ENCODE measurements at places on chromosomes 16 and 17. TPM values are rescaled to one million over a fixed set of nuclear protein-coding genes. Genes with fewer than 3 reads are reported as not detected.

DNA sequence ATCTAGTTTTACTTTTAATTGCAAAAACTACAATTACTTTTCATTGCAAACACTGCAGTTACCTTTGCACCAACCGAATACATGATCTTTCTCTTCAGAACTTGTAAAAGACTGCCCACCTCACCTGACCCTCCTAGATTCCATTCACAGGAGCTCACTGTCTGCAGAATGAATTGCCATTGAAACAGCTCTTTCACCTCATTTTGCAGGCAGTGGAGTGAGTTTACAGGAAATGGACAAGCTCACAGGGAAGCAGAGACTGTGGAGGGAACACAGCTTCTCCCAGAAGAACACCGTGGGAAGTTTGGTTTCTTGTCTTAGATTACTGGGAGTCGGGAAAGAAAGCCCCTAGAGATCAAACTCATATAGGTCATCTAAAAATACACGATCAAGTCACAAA lies 439.7 kb upstream of the RBFOX1 start:
- no peaks in the 10 kb centered on the region for H3K27me3 ChIP-seq
- no peaks in the 10 kb centered on the region for H3K4me1 ChIP-seq
- H3K36me3 ChIP-seq, result no peaks in the 10 kb centered on the region
- H3K4me3 ChIP-seq, result no peak overlapping the region

DNA sequence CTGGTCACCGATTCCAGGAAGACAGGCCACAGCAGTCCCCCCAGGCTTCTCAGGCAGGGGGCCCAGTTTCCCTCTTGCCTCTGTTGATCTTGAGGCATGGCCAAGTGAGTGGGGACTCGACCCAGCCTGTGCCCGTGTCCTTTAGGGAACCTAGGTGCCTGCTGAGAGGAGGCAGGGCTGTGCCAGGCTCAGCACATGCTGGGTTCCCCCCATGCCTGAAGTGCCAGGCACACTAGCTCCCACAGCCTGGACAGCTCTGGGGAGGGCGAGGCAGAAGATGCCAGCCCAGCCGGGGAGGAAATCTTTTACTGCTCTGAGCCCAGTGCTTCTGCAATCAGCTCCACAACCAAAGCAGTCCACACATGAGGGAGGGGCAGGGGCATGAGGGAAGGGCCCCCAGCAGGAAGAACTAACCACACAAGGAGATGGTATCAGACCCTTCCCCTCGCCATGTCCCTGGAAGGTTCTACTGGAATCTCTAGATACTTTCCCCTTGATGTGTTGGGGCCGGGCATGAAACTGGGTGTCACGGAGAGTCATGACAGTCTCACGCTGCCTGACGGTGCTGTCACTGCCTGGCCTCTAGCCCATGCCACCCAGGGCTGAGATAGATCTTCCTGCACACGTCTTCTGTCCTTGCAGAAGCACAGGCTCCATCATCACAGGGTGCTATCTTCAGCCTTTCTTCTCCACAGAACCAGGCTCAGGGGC lies 25.5 kb downstream of the MYO18A start:
- no peaks in the 10 kb centered on the region for H3K36me3 ChIP-seq
- no peak for DNase-seq
- H3K4me3 ChIP-seq, result peak overlapping the region; percentile 12
- H3K27ac ChIP-seq, result peak overlapping the region; percentile 90
- H3K27me3 ChIP-seq, result no peaks in the 10 kb centered on the region
- peaks cover 57% of the 10 kb centered on the region for H3K4me1 ChIP-seq

GRCh38 chr17:10337136-10337535 lies 35.7 kb downstream of the MYH13 start:
- no peak for DNase-seq
- no peaks in the 10 kb centered on the region for H3K27me3 ChIP-seq
- no peak overlapping the region for H3K4me3 ChIP-seq
- H3K27ac ChIP-seq, result no peak overlapping the region
- H3K36me3 ChIP-seq, result no peaks in the 10 kb centered on the region
- no peaks in the 10 kb centered on the region for H3K4me1 ChIP-seq

DNA sequence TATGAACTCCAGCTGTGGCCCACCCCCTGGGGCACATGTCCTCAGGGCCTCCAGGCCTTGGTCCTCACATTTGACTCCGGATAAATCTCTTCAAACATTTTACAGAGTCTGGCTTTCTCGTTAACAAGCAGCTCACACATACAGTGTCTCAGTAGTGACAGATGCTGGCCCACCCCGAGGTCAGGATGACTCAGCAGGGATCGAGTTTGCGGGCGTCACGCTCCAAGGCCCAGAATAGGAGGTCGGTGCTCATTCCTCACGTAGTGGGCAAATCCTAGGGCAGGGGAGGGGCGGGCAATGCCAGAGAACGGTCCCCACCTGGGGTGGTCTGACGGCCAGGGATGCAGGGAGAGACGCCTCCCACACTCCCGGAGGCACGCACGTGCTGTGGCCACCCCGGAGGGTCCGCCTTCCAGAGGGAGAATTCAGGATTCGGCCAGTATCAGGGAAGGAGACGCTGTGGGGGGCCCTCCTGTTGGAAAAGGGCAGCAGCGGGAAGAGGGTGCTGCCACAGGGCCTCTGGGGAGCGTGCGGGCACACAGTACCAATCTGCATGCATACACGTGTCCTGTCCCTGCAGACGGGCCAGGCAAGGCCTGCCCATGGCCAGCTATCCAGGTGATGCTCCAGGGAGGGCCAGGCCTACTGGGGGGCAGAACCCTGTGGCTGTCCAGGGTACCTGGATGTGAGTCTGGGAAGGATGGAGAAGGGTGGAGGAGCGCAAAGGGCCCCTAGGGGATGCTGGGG lies 8.6 kb downstream of the SLC7A5 start:
- no peaks in the 10 kb centered on the region for H3K27me3 ChIP-seq
- H3K36me3 ChIP-seq, result peaks cover 21% of the 10 kb centered on the region
- no peak for DNase-seq
- H3K27ac ChIP-seq, result peak overlapping the region; percentile 83

DNA sequence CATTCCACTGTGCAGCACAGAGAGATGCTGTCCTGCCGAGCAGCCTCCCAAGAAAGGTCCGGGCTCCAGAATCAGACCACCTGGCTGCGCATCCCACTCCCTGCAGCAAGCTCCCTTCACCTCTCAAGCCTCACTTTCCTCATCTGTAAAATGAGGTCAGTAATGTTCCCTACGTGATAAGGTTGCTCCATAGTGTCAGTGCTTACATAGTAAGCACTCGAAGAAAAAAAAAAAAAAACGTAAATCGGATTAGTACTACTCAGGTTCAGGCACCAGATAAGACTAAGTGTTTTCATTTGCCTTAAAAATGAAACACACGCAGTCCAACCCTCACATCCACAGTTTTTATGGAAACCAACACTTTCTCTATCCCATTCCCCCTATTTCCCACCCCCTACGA lies 76.7 kb downstream of the CCT6B start:
- H3K4me1 ChIP-seq, result no peaks in the 10 kb centered on the region
- H3K36me3 ChIP-seq, result no peaks in the 10 kb centered on the region
- no peak overlapping the region for H3K4me3 ChIP-seq
- DNase-seq, result no peak
- H3K27me3 ChIP-seq, result peaks cover 37% of the 10 kb centered on the region

DNA sequence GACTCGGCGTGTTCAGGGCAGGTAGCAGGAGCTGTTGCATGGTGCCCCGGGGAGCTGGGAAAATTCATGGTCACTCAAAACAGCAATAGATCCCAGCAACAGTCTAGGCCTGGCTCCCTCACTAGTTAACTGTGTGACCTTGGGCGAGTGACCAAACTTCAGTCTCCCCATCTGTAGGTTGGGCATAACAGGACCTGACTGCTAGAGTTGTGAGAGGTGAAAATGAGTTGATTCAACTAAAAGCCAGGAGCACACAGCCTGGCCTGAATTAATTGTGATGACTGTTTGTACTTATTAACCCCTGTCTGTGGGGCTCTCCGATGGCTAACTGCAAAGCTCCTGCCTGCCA lies 306.9 kb downstream of the SOX9 start:
- no peaks in the 10 kb centered on the region for H3K4me1 ChIP-seq
- no peak overlapping the region for H3K27ac ChIP-seq
- no peak overlapping the region for H3K4me3 ChIP-seq
- H3K36me3 ChIP-seq, result no peaks in the 10 kb centered on the region
- no peak for DNase-seq

GRCh38 chr16:17511340-17511739 lies 40.6 kb upstream of the XYLT1 start:
- H3K27ac ChIP-seq, result no peak overlapping the region
- DNase-seq, result no peak
- no peaks in the 10 kb centered on the region for H3K4me1 ChIP-seq
- no peak overlapping the region for H3K4me3 ChIP-seq
- peaks cover 23% of the 10 kb centered on the region for H3K27me3 ChIP-seq

Gene HSD17B1
- 0.97 TPM for total RNA-seq

Gene CCL8
- not detected for total RNA-seq

- no peak overlapping the region for H3K4me3 ChIP-seq
- H3K36me3 ChIP-seq, result no peaks in the 10 kb centered on the region
- no peak overlapping the region for H3K27ac ChIP-seq
- no peak for DNase-seq
These were observed 43.1 kb downstream of the CDH8 start for GRCh38 chr16:61993108-61993507.

- no peak overlapping the region for H3K4me3 ChIP-seq
- no peaks in the 10 kb centered on the region for H3K36me3 ChIP-seq
- H3K27me3 ChIP-seq, result no peaks in the 10 kb centered on the region
These were observed 123.7 kb downstream of the STX8 start for GRCh38 chr17:9451934-9452333.

- H3K4me3 ChIP-seq, result no peak overlapping the region
- H3K27ac ChIP-seq, result no peak overlapping the region
- DNase-seq, result no peak
- peaks cover 28% of the 10 kb centered on the region for H3K4me1 ChIP-seq
- peaks cover 2% of the 10 kb centered on the region for H3K27me3 ChIP-seq
These were observed 23.7 kb downstream of the CDK5R1 start for GRCh38 chr17:32510466-32510865.

DNA sequence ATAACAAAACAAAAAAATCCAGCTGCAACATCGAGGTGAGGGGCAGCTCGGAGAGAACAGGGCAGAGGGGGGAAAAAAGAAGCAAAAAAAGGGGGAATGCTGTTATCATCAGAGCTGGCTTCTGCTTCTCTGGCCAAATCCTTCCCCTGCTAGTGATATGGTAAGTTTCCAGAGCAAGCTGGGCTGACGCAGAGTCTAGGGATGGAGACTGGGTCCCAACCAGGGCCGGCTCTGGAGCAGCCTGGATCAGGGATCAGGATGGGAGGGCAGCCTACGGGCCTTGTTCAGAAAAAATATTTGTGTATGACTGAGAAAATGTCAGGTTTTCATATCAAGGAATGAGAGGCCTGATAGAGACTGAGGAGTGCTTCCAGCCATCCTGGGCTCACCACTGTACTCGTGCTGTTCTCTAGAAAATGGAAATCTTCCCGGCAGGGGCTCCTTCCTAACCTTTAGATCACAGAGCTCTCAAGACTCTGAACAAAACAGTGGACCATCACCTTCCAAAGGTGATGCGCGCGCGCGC lies 726 bp upstream of the C1QTNF1 start:
- no peaks in the 10 kb centered on the region for H3K36me3 ChIP-seq
- DNase-seq, result no peak
- H3K27ac ChIP-seq, result no peak overlapping the region
- peaks cover 9% of the 10 kb centered on the region for H3K4me1 ChIP-seq
- peaks cover 63% of the 10 kb centered on the region for H3K27me3 ChIP-seq

DNA sequence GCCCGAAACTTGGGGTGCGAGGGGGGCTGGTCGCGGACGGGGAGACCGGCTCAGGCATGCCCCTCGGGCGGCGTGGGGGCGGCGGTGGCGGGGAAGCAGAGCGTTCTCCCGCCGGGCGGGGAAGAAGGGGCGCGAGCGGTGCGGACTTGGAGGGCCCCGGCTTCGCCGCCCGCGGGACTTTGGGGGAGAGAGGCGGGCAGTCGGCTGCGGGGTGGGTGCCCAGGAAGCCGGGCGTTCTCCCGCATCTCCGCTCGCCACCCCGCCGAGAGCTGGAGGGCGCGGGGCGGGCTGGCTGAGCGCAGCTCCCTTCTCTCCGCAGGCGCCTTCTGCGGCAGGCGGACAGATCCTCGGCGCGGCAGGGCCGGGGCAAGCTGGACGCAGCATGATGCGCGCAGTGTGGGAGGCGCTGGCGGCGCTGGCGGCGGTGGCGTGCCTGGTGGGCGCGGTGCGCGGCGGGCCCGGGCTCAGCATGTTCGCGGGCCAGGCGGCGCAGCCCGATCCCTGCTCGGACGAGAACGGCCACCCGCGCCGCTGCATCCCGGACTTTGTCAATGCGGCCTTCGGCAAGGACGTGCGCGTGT lies 772 bp downstream of the NTN1 start:
- H3K4me1 ChIP-seq, result peaks cover 7% of the 10 kb centered on the region
- no peak for DNase-seq
- H3K27me3 ChIP-seq, result peaks cover 62% of the 10 kb centered on the region
- peaks cover 3% of the 10 kb centered on the region for H3K36me3 ChIP-seq

- H3K27ac ChIP-seq, result peak overlapping the region; percentile 92
- peaks cover 76% of the 10 kb centered on the region for H3K4me1 ChIP-seq
- peak; percentile 81 for DNase-seq
- H3K36me3 ChIP-seq, result peaks cover 1% of the 10 kb centered on the region
These were observed 27.1 kb downstream of the TMEM235 start for GRCh38 chr17:78258323-78259191.

DNA sequence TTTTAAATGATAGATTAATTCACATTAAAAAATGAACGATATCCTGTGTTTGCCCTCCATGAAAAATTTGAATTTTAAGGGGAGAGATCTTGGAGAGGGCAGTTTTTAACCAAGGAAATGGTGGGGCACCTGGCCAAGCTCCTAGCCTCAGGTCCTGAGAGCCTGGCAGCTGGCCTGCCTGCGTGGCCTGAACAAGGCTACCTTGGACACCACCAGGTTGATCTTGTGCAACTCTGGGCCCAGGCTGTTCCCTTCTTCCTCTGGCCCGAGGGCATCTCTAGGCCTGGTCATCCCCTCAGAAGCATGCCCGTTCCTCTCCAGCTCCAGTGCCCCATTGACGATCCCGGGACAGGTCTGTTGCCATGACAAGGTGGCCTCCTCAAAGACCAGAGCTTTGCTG lies 33.4 kb upstream of the LONP2 start:
- no peak overlapping the region for H3K27ac ChIP-seq
- H3K4me1 ChIP-seq, result no peaks in the 10 kb centered on the region
- DNase-seq, result no peak
- H3K27me3 ChIP-seq, result no peaks in the 10 kb centered on the region

Gene ZCCHC14
- total RNA-seq, result 7.9 TPM

Gene HNF1B
- 0.08 TPM for total RNA-seq

GRCh38 chr17:45374501-45374900 lies 57.7 kb upstream of the MAP3K14 start:
- no peak overlapping the region for H3K4me3 ChIP-seq
- peaks cover 15% of the 10 kb centered on the region for H3K4me1 ChIP-seq
- H3K27ac ChIP-seq, result no peak overlapping the region
- no peak for DNase-seq

DNA sequence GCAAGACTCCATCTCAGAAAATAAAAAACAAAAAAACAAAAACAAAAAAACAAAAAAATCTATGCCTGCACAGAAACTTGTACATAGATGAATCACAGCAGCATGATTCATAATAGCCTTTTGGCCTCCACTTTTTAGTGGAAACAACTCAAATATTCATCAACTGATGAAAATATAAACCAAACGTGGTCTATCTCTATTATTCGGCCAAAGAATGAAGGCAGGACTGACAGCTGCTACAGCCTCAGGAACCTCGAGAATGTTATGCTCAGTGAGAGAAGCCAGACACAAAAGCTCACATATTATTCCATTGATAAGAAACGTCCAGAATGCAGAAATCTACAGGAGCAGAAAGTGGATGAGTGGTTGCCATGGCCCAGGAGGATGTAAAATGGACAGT lies 19.8 kb downstream of the PPL start:
- H3K4me1 ChIP-seq, result no peaks in the 10 kb centered on the region
- no peaks in the 10 kb centered on the region for H3K36me3 ChIP-seq
- no peak overlapping the region for H3K27ac ChIP-seq

Gene CD300LB
- not detected for total RNA-seq

GRCh38 chr16:15866451-15866850 lies 9.6 kb upstream of the MYH11 start:
- no peaks in the 10 kb centered on the region for H3K27me3 ChIP-seq
- DNase-seq, result no peak
- H3K27ac ChIP-seq, result no peak overlapping the region
- no peak overlapping the region for H3K4me3 ChIP-seq
- H3K4me1 ChIP-seq, result no peaks in the 10 kb centered on the region

All from activated CD4-positive, alpha-beta T cell treated with anti-CD3 and anti-CD28 coated beads, Interleukin-2, amount 10 ng/mL, durations not matched to agents 7 days and 5 days (primary cell).